ENCODE measurements at places on chromosomes 11 and 22.

GRCh38 chr11:17877886-17878285 lies 135.0 kb downstream of the SERGEF start:
- DNase-seq: no peak

GRCh38 chr11:70445091-70445490 lies 46.8 kb downstream of the CTTN start:
- no peak for DNase-seq

DNA sequence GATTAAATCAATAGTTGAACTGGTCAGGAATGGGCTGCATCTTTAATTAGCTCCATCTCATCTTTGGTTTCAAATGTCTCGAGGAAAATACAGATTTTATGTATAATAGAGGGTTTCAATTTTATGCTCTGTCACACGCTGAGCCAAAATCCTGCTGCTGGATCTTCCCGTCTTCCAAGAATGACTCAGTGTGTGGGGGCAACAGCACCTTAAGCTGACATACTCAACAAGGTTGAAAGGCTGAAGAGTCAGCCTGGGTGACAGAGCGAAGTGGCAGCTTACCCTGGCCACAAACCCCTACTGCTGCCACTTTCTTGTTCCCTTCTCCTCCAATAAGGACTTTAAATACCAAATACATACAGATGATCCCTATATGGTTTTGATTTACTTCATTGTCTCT lies 9.0 kb upstream of the PCF11 start:
- no peak for DNase-seq

- no peak for DNase-seq
These were observed 632 bp downstream of the KRTAP5-2 start for GRCh38 chr11:1597331-1597993.
